Naive thymus-derived CD4-positive, alpha-beta T cell (primary cell): ENCODE measurements at places on chromosomes 12 and 14.

DNA sequence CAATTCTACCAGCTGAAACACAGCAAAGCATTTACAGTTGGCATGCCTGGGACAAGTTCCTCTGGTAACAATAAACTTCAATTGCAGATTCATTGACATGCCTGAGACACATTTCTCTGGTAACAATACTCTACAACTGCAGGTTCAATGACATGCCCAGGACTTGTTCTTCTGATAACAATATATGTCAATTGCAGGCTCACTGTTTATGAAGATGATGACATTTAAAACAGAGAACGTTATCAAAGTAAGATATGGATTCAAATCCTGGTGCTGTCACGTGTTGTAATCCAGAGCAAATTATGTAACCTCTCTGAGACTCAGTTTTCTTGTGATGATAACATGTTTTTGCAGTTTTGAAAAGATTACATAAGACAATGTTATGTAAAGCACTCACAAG lies 20.5 kb downstream of the KITLG start:
- no peak for DNase-seq

- no peak for DNase-seq
These were observed 3.3 kb downstream of the FLRT2 start for GRCh38 chr14:85533023-85533860.

DNA sequence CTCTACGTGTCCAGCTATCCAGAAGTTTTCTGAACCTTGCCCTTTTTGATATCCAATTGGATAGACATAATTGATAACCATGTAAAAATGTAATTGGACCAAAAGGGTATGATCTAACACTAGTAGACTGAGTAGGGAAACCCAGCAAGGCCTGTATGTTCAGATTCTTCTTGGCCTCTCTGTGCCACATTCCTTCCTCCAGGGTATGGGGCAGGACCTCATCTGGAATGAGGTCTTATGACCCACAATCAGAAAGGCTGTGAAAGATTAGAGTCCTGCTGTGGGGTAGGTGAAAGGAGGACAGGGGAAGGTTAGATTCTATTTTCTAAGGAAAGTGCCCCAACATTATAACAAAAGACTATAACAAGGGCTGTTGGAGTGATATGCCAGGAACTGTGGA lies 51.3 kb upstream of the A2ML1 start:
- no peak for DNase-seq

- DNase-seq: no peak
These were observed 13.7 kb downstream of the ATXN7L3B start for GRCh38 chr12:74551291-74551690.
